ENCODE measurements at places on chromosomes 11 and 22. TPM values are rescaled to one million over a fixed set of nuclear protein-coding genes. Genes with fewer than 3 reads are reported as not detected.

GRCh38 chr11:64415996-64416728, 57.2 kb downstream of the RPS6KA4 start:
- no peak for DNase-seq

- DNase-seq, result peak; percentile 40
These were observed 3.6 kb downstream of the PRDX5 start for GRCh38 chr11:64321533-64321932.

DNA sequence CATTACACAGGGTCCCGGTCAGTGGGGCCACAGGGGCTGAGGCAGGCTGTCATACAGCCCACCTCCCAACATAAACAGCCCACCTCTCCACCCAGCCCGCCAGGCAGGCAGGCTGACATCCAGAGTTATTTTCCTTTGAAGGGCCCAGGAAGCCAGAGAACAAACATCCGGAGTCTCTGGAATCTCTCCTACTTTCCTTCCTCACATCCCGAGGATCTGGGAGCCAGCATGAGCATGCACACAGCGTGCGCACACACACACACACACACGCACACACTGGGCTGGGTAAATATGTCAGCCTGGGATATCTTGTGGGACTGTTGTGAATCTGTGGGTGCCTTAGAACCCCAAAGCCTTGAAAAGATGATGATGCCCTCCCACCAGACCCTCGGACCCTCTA, 55.4 kb downstream of the PDE2A start:
- DNase-seq, result no peak

DNA sequence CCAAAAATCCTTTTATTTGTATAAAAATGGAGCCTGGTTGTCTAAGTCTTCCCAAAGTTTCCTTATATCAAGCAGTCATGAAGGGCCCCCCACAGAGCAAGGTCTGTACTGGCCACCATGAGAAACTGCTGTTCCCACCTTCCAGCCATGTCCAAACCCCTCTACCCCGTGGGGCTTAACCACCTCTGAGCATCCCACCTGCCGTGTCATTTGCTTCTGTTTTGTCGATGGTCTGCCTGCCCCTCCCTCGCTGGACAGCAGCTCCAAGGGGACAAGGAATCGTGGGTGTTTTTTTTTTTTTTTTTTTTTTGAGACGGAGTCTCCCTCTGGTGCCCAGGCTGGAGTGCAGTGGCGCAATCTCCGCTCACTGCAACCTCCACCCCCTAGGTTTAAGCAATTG, 11.1 kb upstream of the ANO1 start:
- DNase-seq, result peak; percentile 14

- no peak for DNase-seq
These were observed 330.4 kb downstream of the TMEM135 start for GRCh38 chr11:87368151-87368550.

DNA sequence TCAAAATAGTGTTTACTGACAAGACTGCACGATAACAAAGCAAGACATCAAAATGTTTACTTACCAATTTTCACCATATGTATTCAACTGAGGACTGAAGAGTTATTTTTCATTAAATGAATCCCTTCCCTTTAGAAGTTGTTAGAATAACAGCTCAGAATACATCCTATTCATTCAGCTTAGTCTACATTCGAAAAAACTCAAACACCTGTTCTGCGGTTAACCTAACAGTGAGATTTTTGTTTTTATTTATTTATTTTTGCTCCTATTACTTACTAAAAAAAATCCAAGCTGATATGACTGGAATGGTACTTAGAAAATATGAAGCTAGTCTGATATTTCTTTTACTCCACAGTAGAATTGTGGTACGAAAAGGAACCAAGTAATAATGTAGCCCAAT, 10.0 kb downstream of the KCNA4 start:
- no peak for DNase-seq

GRCh38 chr11:43631732-43632131, 48.8 kb upstream of the HSD17B12 start:
- DNase-seq, result no peak

GRCh38 chr11:75655605-75656004, 13.2 kb downstream of the MAP6 start:
- no peak for DNase-seq

- DNase-seq, result no peak
These were observed 96.2 kb upstream of the NTM start for GRCh38 chr11:131274233-131274632.

- no peak for DNase-seq
These were observed 649 bp upstream of the NR1H3 start for GRCh38 chr11:47257177-47257516.

DNA sequence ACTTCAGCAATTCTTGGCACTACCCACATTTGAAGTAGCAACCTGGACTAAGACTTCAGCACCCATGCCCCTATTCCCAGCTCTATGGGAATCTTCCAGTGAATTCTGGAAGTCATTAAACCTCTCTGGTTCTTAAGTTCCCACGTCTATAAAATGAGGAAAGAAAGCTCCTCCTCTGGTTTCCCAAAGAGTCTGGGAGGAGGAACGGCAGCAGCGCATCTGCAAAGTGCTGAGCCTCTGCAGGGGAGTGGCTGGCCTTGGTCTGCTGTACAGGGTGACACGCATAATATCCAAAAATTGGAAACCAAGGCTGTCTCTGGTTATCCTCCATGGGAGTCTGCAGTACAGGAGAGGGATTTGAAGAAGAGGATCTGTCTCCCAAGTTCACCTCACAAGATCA, 73.6 kb upstream of the TP53I11 start:
- peak; percentile 18 for DNase-seq

GRCh38 chr22:36773935-36774334, 2.0 kb downstream of the IFT27 start:
- no peak for DNase-seq

DNA sequence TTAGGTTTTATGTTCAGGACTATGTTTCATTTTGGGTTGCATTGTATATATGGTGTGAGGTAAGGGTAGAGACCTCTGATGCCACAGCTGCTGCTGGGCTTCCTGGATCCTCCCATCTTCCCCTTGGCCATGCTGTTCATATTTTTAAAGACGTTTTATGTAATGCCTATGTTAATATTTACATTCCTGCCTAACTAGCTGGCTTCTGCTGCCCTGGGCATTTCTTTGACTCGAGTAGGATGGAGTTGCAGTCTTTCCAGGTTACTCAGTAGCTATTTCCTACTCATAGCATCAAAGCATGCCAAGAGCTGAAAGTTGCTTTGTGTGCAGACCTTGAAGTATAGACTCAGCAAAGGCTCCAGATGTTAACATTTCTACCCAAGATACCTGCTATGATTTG, 220.5 kb upstream of the CADM1 start:
- no peak for DNase-seq

- DNase-seq, result peak; percentile 89
These were observed 73.1 kb downstream of the CDKN1C start for GRCh38 chr11:2812371-2812991.

GRCh38 chr11:117444256-117444655, 116.6 kb downstream of the CEP164 start:
- no peak for DNase-seq

GRCh38 chr11:32065865-32066629, 24.8 kb upstream of the RCN1 start:
- no peak for DNase-seq

- no peak for DNase-seq
These were observed 28.0 kb downstream of the HSPA8 start for GRCh38 chr11:123033895-123034294.

- no peak for DNase-seq
These were observed 7.6 kb upstream of the FJX1 start for GRCh38 chr11:35610631-35611030.

DNA sequence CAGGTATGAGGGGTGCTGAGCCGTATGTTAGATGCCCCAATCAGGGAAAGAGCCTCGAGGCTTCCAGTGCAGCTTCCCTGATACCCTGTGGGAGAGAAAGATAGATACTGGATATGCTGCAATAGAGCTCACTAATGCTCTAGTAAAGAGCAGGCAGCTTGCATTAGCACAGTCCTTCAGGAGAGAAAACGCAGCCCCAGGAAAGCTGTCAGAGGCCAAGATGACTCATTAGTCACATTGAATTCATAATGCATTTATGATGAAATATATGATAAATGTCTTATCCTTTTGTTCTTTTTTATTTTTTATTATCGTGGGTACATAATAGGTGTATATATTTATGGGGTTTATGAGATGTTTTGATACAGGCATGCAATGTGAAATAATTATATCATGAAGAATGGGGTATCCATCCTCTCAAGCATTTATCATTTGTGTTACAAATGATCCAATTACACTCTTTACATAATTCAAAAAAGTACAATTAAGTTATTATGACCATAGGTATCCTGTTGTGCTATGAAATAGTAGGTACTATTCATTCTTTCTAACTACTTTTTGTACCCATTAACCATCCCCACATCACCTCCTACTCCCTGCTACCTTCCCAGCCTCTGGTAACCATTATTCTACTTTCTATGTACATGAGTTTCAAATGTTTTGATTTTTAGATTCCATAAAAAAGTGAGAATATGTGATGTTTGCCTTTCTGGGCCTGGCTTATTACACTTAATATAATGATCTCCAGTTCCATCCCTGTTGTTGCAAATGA, 94.5 kb upstream of the TOP3B start:
- no peak for DNase-seq

GRCh38 chr22:26658161-26658560, 773 bp downstream of the MIAT start:
- no peak for DNase-seq

DNA sequence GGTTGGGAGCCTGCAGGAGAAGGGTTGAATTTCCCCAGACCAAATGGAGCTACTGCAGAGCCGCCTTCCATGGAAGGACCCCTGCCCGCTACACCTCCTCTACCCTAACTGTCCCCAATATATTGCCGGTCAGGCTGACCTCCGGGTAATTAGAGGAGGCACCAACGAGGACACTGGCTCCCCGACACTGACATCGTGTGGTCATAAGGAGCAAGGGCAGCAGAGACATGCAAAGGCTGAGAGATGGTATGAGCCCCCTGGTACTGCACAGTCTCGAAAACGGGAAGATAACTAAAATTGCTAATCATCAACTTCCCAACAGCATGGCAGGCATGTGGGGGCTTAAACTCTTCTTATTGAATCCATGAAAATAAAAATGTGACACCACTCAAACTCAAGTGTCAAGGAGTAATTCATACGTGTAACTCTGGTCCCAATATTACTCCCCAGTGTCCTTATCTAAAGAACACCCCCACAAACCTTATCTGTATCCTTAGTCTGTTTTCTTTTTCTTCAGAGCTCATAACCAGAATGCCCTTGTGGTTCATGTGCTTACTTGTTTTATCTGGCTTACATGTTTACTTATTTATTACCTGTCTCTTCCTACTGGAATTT, 4.4 kb downstream of the CAVIN3 start:
- DNase-seq, result peak; percentile 87

ZDHHC24 gene
- 9.0 TPM for total RNA-seq

APOA1 gene
- total RNA-seq, result 0.79 TPM

HEPHL1 gene
- total RNA-seq, result not detected

APLNR gene
- 20.8 TPM for total RNA-seq

IFT27 gene
- total RNA-seq, result 18.6 TPM

IGF2 gene
- total RNA-seq, result 161 TPM

KIRREL3 gene
- total RNA-seq, result 0.74 TPM

C22orf15 gene
- total RNA-seq, result not detected

MPPED1 gene
- total RNA-seq, result not detected

HARBI1 gene
- total RNA-seq, result 3.9 TPM
